Cortex of kidney (tissue), 1 donor: ENCODE measurements at places on chromosomes 3 and 15.

GRCh38 chr3:125146626-125147490 is 65.7 kb downstream of the SLC12A8 start:
- no peak for DNase-seq

GRCh38 chr3:143784446-143784845 is 63.8 kb downstream of the SLC9A9 start:
- DNase-seq, result no peak

- no peak for DNase-seq
Measured at GRCh38 chr3:109018828-109019227, 65.1 kb upstream of the GUCA1C start.

DNA sequence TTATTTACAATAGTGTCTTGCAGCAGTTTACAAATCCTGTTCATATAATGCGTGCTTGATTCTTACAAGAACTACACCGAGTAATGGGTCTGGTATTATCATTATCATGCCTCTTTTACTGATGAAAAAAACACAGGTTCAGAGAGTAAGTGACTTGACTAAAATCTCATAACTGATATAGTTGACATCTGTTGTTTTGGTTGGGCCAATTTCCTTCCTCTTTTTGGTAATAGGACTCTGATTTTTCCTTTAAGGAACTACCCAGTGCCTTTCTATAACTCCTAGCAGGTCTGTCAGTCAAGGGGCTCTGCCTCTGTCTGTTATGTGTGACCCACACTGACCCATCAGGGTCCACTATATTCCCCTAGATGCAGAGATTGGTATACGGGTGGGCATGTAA is 14.6 kb upstream of the BLOC1S6 start:
- DNase-seq, result no peak

DNA sequence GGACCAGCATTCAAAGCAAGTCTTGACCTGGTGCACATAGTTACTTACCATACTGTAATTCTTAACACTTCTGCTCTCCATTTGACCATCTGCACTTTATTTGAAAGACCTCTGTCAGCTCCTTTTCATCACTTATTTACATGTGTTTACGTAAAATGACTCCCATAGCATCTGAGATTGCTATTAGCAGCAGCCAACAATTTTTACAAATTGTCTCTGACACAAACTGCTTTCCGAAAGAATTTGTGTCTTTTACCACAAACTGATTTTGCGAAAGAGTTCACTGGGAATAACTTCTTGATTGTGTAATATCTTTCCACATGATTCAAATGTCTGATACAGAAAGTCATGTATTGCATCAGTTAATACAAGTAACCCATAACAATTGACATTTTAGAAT is 144.1 kb upstream of the PEX5L start:
- no peak for DNase-seq

- no peak for DNase-seq
Measured at GRCh38 chr3:16103472-16103871, 71.0 kb upstream of the GALNT15 start.

DNA sequence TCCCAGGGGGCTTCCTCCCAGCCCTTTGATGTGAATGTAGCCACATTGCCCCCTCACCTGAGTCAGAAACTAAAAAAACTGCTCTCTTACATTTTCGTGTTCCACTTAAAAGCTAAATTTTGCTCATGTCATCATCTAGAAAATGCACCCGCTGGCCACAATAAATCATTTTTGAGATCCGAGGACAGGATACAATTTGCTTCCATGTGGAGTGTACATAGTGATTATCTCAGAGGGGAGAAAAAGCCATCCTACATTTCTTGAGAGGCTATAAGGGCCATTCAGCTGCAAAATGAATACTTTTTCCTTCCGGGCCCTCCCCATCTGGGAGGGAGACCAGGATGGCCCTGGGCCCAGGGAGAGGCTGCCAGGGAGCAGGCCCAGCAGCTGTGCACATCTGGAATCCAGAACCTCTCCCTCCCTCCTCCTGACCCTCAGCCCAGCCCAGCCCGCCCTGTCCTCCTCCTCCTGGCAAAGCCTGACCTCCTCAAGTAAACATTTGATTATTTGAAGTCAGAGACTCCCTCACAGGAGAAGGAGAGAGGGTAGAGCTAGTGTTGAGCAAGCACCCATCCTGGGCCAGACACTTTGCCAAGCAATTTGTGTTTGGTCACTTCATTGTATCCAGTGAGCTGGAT is 59.1 kb downstream of the CORO2B start:
- DNase-seq, result no peak

GRCh38 chr15:70508561-70509281 is 254.6 kb downstream of the UACA start:
- DNase-seq, result no peak

- no peak for DNase-seq
Measured at GRCh38 chr3:21752749-21753347, 1.8 kb upstream of the ZNF385D start.

- no peak for DNase-seq
Measured at GRCh38 chr3:69209413-69209812, 87.0 kb upstream of the LMOD3 start.

- no peak for DNase-seq
Measured at GRCh38 chr3:113079218-113079961, 88.6 kb downstream of the GTPBP8 start.

- no peak for DNase-seq
Measured at GRCh38 chr15:88908697-88909621, 4.2 kb downstream of the MFGE8 start.

GRCh38 chr3:23650371-23651140 is 155.2 kb upstream of the UBE2E1 start:
- no peak for DNase-seq

DNA sequence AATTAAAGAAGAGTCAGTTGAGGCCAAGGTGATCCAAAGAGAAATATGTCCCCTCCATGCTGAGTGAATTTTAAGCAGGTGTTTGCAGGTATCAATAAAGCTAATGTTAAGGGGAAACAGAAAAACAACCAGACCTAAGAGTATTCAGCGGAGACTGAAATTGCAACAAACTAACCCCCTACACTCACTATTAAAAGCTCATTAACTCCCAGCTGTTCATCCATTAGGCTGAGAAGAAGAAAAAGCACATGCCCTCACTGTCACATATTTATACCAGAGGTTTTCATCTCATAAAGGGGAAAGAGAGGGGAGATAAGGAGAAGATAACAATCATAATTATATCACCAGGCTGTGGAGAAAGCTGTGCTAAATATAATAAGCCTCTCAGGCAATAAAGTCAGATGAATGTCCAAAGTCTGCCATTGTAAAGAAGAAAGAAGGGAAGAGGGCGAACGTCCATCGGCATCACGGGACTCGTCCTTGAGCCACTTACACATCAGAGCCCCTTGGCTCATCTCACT is 145.2 kb downstream of the TAFA4 start:
- no peak for DNase-seq

- DNase-seq, result no peak
Measured at GRCh38 chr3:122102191-122102935, 47.2 kb downstream of the CD86 start.

- no peak for DNase-seq
Measured at GRCh38 chr3:42161050-42161935, 70.1 kb downstream of the TRAK1 start.

DNA sequence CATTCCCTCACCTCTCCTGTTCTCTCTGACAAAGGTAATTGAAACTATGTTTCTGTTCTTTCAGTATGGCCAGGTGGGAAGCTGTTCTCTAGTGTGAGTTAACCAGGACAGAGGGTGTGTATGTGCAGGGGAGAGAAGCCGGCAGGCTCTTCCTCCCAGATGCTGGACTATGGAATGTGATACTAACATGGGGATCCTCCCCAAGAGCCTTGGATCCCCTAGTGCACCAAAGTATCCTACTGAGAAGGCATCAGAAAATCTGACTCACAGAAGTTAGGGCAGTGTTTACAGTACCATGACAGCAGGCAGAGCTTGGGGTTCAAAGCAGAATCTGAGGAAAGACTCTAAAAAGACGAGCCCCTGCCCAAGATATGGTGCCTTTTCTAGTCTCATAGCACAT is 123.1 kb downstream of the APBA2 start:
- DNase-seq, result no peak

DNA sequence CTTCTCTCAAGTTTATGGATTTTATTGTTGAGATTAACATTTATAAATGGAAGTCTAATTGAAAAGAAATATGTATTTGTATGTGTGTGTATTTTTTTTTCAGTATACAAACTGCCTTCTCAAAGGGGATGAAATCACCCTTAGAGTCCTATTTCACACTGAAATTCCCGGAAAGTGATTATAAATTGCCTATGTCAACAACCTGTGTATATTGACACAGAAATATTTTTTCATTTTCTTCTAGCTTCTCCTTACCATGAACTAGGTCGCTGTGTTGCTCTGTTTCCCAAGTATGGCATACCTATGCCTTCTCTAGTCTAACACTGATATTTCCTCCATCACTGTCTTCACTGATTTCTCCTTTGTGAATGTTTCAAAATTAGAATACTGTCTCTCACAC is 444.0 kb upstream of the AZI2 start:
- DNase-seq, result no peak

DNA sequence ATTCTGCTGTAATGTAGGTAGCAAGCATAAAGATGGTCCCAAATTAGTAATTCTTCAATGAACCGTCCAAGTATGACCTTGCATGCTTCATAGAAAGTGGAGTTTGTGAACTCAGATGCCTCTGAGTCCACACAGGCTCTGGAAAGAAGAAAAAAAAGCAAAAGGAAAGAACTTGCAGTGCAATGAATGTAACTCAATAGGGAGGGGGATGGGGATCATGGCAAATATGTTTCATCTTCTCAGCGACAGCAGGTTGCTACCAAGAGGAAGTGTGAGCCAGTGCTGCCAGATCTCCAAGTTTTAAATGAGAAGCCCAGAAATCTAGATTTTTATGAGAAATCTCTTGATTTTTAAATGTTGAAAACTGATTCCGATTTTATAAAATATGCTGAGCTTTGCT is 50.3 kb downstream of the IL20RB start:
- no peak for DNase-seq

DNA sequence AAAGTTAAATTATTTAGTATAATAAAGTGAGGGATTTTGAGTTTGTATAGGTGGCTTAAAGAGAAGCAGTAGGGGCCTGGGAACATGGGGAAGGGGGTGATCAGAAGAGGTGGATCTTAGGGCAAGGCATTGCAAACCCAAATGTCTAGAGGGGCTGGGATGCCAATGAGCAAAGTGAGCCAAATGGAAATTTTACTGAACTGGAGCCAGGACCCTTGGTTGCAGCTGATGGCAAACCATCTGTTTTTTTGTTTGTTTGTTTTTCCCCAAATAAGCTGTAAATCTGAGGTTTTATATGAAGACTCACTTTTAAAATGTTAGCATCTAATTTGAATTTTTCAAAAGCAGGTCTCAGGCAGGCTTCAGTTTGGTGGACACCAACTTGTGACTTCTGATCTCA is 14.8 kb upstream of the PARP14 start:
- no peak for DNase-seq

GRCh38 chr15:73053398-73053723 is 1.1 kb downstream of the NEO1 start:
- DNase-seq, result no peak

- DNase-seq, result no peak
Measured at GRCh38 chr3:110343376-110343775, 728.2 kb upstream of the NECTIN3 start.

GRCh38 chr3:8653800-8654408 is 9.3 kb upstream of the SSUH2 start:
- no peak for DNase-seq

- DNase-seq, result no peak
Measured at GRCh38 chr3:70771426-70772147, 459.1 kb upstream of the MDFIC2 start.

GRCh38 chr3:124685481-124685880 is 44.8 kb upstream of the UMPS start:
- DNase-seq, result no peak

GRCh38 chr15:69980341-69981059 is 117.2 kb downstream of the TLE3 start:
- no peak for DNase-seq

DNA sequence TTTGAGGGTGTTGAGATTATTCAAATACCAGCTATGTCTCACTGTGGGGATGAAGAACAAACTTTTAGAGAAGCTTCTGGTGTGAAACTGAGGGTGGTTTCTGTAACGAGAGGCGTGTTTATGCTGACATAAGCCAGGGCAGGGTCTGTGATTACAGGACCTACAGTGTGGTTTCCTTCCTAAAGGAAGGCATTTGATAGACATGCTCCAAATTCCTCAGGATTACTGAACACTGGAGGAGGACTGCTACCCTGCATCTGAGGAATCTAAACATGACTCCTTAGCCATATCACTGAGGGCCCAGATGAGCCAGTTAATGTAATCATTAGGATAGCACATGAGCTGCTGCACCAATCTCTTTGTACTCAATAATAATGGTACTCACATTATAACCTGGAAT is 328.4 kb upstream of the UMPS start:
- DNase-seq, result no peak

DNA sequence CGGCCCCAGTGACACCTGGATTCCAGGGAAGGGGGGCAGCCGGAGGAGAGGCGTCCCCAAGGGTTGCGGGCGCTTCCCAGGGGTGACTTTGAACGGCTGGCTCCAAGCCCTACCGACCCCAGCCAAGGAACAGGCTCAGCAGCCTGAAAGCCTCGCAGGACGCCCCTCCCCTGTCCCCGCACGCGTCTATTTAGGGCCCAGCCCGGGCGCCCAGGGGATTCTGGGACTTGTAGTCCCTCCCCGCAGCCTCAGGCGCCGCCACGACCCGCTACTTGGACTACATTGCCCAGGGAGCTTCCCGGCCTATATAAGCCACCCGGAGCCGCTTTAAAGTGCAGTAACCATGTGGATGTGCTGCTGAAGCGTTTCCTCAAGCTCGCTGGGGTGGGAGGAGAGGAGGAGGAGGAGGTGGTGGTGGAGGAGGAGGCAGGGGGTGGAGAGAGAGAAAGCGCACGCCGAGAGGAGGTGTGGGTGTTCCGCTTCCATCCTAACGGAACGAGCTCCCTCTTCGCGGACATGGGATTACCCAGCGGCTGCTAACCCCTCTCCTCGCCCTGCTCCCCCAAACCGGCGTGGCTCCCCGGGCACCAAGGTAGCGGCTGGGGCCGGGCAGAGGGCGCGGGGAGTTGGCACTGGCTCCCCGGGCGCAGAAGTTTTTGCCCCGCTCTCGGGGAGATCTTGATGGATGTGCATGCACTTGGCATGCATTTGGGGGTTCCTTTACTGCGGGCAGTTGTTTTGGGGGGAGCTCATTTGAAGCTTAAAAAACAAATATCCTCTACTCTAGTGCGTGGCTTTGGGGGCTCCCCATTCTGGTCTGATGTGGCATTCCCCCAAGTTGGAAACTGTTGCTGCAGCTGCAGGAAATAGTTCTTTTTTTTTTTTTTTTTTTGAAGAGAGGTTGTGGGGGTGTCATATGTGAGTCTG is at the start of gene ITPR1:
TSS of gene ITPR1 (plus strand) at position 335 of the 927 bp plus-strand sequence. CDS start 23,144 bp downstream, outside the sequence.
- DNase-seq, result peak; percentile 28

- no peak for DNase-seq
Measured at GRCh38 chr3:5047764-5048419, 68.7 kb downstream of the BHLHE40 start.

- DNase-seq, result no peak
Measured at GRCh38 chr3:40737343-40737742, 212.6 kb downstream of the ZNF621 start.

GRCh38 chr3:31312400-31312799 is 220.3 kb upstream of the STT3B start:
- DNase-seq, result no peak
